ENCODE measurements at places on chromosomes 1 and 21.

DNA sequence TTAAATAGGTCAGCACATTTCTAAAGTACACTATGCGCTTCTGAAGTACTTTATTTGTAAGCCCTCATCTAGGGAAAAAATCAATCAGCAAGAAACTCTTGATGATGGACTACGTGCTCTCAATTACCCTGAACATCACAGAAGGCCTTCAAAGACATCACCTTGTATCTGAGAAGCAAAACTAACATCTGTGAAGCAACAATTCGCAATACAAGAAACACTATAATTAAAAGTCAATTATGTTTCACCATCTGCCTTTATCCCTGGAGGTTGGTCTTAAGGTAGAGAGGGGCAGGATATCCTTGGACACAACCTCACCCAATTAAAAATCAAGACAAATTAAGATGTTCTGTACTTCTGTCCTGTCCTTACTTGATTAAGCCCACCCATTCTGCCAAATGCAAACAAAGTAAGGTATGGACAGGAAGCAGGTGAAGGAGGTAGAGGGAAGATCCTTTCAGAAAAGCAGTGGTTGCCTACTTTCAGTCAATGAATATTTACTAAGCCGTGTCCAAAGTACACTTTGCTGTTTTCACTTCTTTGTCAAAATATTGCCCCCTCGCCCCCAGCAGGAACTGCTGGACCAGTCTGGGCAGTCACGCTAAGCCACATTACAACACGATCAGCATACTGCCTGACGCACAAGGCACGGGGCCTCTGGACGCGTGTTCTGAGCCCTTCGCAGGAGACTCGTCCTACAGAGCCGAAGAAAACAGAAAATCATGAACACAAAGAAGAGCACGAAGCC is 887 bp downstream of the SLC19A2 start:
- DNase-seq: peak; percentile 75

- no peak for DNase-seq
Measured at GRCh38 chr1:185581961-185582725, 152.0 kb upstream of the HMCN1 start.

GRCh38 chr1:7116001-7116400 is 330.7 kb downstream of the CAMTA1 start:
- no peak for DNase-seq

- peak; percentile 78 for DNase-seq
Measured at GRCh38 chr1:7549277-7550161, 221.6 kb upstream of the VAMP3 start.

DNA sequence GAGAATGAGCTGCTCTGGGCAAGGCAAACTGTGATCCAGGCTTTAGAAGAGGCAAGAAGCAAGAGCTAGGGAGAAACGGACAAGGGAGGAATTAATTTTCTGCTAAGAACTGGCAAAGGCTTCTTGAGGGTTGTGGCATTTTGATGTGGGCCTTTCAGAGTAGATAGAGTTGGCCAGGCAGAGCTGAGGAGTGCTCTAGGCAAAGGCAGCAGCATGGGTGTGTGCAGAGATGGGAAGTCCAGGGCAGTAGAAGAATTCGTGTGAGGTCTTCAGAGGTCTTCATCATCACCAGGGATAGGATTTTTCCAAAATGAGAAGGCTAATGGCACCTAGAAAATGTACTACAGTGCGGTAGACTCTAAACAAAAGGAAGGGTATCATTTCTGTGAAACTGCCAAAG is 237.8 kb downstream of the LTN1 start:
- DNase-seq: no peak

DNA sequence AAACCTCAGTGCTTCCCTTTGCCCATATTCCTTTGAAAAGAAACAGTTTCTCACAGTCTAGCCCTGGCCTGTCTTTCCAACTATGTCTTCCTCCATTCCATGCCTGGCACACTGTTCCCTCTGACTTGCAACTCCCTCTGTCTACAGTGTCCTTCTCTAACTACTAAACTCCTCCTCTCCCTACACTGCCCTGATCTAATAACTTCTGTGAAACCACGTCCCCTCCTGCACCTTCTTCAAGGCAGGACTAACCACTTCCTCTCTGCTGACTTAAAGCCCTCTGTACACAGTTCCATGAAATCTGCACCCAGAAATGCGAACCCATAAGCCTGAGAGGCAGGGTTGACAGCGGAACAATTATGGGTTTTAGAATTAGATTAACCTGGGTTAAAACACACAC is 62.2 kb upstream of the ATP1B1 start:
- no peak for DNase-seq

DNA sequence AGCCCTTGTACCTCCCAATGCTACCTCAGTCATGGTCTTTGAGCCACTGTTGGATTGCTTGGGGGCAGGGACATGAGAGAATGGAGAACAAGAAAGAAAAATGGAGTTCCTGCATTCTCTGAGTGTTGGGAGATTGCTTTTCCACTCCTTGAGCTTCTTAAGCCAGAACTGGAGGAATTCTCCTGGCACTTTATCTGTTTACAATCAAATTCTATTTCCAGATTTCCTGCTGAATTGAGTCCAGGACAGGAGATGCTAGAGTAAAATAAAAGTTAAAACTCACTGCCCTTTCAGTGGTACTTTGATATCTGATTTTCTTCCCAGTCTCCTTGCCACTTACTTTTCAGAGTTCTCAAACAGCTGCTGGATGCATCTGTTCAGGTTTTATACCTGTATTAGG is 24.4 kb upstream of the DEPDC1 start:
- no peak for DNase-seq

GRCh38 chr21:24545807-24546361 is 1061.4 kb downstream of the MRPL39 start:
- no peak for DNase-seq

DNA sequence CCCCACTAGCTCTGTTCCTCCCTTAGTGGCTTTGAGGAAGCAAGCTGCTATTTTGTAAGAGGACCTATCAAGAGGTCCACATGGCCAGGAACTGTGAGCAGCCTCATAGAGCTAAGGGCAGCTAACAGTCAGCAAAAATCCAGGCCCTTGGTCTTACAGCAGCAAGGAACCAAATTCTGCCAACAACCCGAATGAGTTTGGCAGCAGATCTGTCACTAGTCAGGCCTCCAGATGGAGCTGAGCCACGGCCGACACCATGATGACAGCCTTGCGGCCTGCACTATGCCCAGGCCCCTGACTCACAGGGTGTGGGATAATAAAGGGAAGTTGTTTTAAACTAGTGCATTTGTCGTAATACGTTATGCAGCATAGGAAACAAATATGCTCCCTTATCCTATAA is 28.0 kb upstream of the H3-3A start:
- peak; percentile 54 for DNase-seq

GRCh38 chr1:105427543-105427942 is 1628.9 kb upstream of the PRMT6 start:
- peak; percentile 37 for DNase-seq

DNA sequence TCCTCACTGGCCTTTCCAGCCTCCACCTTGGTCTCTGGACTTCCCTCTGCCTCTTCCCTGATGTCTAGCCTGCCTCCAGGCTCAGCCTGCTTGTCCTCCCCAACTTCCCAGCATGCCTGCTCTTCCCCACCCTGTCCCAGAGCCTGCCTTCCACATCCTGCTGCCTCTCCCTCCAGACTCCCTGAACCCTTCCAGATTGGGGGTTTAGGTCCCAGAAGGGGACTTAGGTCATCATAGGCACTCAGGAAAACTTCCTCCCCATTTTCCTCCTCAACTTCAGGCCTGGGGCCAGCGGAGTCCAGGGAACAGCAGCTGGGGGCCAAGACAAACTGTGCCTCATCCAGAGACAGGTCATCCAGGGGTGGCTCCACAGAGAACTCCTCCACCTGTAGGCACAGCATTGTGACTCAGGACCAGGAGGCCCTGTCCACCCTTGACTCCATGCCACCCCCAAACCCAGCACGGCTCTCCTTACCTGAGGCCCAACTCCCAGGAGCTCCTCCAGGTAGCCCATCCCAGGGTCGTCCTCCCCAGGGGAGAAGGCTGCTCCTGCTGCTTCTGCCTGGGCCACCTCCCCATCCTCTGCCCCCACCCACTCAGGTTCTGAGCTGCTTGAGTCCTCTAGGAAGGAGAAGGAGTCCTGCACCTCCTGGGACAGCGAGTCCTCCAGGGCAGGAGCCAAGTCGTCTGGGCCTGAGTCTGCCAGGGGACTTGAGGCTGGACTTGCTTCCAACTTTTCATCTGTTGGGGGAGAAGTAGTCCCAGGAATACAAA is 3.4 kb upstream of the USF1 start:
- DNase-seq: no peak

DNA sequence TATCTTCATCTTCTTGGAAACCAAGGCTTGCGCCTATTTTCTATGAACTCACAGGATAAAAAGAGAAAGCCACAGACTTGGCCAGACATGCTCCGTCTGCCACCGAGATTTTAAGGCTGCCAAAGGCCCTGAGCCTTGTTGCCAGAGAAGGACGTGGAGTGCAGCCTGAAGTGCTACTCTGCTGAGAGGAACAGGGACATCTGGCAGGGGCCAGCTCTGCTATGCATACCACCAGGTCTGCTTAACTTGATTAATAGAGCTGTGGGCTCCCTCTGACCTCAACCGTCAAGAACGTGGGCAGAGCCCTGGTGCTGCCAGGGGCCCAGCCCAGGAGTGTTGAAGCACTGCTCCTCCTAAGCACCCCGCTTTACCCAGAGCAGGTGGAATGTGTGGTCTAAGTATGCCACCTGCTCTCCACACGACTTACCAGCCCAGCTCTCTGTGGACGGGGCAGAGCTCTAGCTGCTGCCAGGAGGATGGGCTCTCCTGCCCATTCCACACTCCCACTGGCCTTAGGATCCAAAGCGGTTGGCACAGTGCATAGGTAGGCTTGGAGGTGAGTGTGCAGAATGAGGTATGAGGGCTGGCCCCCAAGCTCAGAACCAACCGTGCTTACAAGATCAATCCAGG is 10.6 kb downstream of the HCRTR1 start:
- DNase-seq: no peak

DNA sequence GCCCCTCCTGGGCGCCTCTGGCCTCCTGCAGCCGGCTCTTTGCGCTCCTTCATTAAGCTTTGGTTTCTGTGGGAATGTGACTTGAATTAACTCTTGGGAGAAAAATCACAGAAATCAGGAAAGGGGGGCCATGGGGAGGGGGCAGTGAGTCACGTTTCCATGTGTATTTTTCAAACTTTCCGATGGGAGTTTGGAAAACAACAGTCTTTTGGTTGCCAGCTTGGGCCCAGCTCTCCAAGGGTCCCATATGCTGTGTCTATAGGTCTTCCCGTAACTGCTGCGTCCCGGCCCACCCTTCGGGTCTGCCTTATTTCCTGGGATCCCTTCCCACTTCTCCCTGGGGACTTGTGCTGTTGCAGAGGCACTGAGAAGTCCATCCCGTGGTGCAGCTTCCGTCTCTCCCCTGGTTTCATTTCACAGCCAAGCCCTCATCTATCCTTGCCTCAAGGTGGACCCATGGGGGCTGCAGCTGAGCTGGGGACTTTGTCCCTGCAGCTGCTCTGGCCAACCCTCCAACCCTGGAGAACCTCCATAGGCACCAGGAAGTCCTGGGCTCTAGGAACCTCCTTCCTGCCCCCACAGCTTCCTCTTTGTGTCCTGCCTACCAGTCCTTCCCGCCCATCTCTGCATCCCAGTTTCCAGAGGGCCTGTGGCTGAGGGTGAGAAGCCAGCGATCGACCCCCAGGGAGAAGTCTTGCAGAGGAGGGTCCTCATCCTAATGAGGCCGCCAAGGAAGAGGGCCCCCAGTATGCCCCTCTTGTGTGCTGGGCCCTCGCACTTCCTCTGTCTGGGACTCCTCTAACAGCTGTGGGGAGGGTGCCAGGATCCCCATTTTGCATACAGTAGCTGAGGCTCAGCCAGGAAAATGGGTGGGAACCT is 11.6 kb upstream of the LMNA start:
- no peak for DNase-seq

DNA sequence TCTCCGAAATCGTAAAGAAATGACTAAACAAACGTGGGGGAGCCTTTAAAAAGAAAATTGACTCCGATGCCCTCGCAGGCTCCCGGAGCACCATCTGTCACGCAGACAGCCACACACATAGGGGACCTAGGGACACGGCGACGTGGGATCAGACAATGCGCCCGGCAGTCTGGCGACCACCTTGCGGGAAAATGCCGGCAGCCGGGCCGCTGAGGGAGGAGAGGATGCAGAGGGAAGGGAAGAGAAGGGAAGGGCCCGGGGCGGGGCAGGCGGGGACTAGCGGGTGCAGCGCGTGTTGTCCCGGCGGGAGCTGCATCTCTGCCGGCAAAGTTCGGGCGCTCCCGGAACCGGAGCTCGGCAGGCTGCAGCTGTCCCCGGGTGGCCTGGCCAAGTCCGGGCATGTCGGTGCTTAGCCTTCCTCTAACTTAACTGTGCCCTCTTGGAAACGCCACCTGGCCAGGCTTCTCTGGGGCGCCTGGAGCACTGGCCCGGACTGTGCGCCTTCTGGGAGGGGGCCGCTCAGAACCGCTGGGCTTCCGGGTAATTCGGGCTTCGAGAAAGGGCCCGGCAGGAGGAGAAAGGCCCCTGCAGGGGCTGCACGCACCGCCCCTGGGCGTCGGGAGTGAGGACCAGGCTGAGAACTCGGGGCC is 1.8 kb downstream of the NHLH2 start:
- DNase-seq: peak; percentile 29

- no peak for DNase-seq
Measured at GRCh38 chr21:42351626-42352440, 1.0 kb upstream of the TFF2 start.

DNA sequence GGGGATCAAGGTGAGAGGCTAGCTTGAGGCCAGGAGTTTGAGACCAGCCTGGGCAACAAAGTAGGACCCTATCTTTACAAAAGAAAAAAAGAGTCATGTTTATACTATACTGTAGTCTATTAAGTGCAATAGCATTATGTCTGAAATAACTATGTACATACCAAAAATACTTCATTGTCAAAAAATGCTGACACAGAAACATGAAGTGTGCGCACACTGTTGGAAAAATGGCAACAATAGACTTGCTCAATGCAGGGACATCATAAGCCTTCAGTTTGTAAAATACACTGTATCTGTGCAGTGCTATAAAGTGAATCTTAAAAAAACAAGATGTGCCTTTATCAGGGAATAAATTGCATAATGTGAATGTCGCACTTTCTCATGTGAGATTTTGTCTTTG is 14.1 kb upstream of the NID1 start:
- DNase-seq: no peak

- DNase-seq: no peak
Measured at GRCh38 chr1:33143176-33143575, 38.7 kb downstream of the TRIM62 start.

- DNase-seq: no peak
Measured at GRCh38 chr1:177306981-177307380, 136.2 kb downstream of the BRINP2 start.

DNA sequence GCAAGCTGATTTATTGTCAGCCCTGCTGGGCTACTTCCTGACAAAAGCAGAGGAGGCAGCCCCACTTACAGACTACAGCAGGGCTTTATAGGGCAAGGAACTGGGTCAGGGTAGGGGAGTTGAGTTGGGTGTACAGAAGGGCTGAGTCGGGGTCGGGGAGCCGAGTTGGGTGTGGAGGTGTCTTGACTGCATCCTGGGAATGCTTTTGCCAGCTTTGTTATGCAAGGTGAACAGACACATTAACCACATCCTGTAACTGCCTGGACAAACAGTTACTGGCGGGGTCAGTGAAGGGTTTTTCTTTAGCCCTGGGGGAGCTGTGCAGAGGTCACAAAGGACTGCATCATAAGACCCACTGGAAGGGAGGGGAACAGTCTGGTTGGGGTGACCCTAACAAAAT is 39.1 kb upstream of the GBP5 start:
- DNase-seq: no peak

GRCh38 chr1:1079408-1080121 is 5.5 kb upstream of the RNF223 start:
- DNase-seq: peak; percentile 91
